ENCODE measurements at places on chromosomes 6 and 20. TPM values are rescaled to one million over a fixed set of nuclear protein-coding genes. Genes with fewer than 3 reads are reported as not detected.
A peak's percentile ranks its signal among the peaks of the same experiment; 100 is the strongest.

DNA sequence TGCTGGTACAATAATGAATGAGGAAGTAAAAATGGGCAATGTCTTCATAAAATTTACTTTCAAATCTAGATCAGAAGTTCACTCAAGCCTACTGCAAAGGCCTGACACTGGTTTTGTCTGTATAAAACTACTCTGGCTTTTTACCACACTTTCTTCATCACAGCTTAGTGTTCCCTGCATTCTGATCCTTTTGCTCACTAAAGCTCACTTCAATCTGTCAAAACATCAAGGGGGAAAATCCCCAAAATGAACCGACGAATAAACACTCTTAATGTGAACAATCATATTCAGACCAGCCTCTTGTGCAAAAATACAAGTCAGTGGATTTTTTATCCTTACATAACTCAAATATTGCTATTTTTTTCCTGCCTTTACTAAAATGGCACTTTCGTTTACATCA lies 98.5 kb downstream of the PRDM1 start:
- H3K4me1 ChIP-seq: peaks cover 42% of the 10 kb centered on the region
- H3K27ac ChIP-seq: peak overlapping the region; percentile 86
- no peak for DNase-seq
- H3K36me3 ChIP-seq: no peaks in the 10 kb centered on the region
- no peak overlapping the region for H3K4me3 ChIP-seq

DNA sequence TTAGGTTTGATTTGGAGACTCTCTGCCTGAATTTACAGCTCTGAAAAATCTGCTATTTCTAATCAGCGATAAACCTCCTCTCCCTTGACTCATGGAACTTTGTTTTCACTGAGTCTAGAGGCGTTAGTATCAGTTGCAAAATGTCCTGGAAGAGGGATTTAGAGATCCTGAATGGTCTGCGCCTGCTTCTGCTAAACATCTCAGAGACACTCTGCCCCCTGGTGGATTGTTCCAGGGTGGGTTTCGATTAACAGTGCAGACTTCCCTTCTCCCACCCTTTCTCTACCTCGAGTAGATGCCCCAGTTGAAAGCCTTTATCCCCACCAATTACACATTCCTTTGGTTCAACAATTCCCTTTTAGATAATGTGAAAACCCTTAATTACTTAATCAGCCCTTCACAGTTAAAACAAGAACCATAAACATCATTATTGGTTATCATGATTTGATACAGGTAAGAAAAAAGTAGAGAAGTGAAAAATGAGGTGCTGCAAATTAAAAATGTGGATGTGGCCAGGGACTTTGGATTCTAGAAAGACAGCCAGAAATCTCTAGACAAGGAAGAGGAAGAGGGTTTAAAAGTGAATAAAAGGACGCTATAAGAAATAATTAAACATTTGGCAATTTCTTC lies 5.5 kb downstream of the HTR1B start:
- H3K27ac ChIP-seq: no peak overlapping the region
- no peak for DNase-seq
- peaks cover 4% of the 10 kb centered on the region for H3K4me1 ChIP-seq
- no peaks in the 10 kb centered on the region for H3K36me3 ChIP-seq

DNA sequence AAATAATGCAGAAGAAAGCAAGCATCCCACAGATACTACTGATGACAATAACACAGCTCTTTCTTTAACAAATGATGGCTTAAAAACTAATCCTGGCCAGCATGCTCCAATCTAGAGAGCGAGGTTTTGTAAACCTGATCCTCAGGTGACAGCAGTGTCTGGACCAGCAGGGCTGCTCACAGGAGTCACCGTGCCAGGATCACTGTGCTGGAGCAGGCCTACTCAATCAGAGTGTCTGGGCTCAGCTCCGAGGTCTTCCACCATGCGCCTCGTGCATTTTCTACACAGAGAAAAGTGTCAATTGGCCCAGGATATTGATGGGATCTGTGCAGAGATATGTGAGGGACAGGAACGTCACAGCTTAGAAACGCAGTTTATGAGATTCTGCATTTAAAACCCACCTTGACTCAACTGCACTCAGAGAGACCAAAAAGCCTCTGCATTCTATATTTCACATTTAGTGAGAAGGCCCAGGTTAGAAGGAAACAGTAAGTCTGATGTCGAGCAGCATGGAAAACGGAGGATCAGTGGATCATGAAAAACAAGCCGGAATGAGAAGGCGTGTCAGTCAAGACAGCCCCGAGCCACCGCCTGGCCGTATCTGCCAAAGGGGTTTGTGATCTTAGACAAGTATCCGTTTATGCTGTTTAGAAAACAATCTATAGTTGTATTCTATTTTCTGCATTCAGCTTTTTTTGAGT lies 7.8 kb downstream of the RAMACL start:
- H3K27ac ChIP-seq: no peak overlapping the region
- no peaks in the 10 kb centered on the region for H3K4me1 ChIP-seq
- no peak overlapping the region for H3K4me3 ChIP-seq
- peaks cover 4% of the 10 kb centered on the region for H3K36me3 ChIP-seq
- H3K27me3 ChIP-seq: no peaks in the 10 kb centered on the region

DNA sequence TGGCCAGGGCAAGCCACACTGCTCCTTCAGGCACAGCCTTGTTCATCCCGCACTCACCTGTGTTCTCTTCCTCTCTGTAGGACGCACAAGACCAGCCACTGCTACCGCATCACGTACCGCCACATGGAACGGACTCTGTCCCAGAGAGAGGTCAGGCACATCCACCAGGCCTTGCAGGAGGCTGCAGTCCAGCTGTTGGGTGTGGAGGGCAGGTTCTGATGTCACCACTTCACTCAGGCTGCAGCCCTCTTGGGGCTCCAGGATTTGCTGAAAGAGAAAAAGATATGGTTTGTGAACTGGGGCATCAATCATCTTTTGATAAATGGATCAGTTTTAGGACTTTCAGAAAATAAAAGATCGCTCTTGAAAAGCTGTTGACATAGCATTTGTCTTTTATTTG lies 235.5 kb downstream of the NRN1 start:
- no peaks in the 10 kb centered on the region for H3K4me1 ChIP-seq
- DNase-seq: no peak
- no peaks in the 10 kb centered on the region for H3K27me3 ChIP-seq
- peaks cover 7% of the 10 kb centered on the region for H3K36me3 ChIP-seq
- no peak overlapping the region for H3K27ac ChIP-seq

The WFDC12 gene
- total RNA-seq: not detected

The PHACTR1 gene
- total RNA-seq: 11.1 TPM

DNA sequence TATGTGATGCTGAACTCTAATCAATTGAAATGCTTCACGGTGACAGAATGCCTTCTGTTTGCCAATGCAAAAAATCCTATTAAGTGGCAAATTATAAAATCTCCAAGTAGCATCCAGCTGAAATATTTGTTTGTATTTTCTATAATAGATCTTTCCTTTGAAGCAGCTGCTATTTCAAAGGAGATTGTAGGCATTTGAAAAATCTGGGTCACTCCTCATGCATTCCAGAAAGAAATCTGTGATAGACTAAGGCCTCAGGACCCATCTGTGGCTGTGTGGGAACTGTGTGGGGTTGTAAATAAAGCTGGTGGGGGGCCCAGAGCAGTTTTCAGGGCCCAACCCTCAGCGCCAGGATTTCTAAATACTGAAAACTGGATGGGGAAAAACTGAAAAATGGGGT lies 216.9 kb upstream of the ARG1 start:
- H3K36me3 ChIP-seq: peaks cover 4% of the 10 kb centered on the region
- H3K4me1 ChIP-seq: peaks cover 6% of the 10 kb centered on the region
- no peak for DNase-seq
- H3K27ac ChIP-seq: peak overlapping the region; percentile 54
- no peak overlapping the region for H3K4me3 ChIP-seq

GRCh38 chr6:20335872-20336271 lies 65.8 kb upstream of the E2F3 start:
- H3K4me1 ChIP-seq: peaks cover 18% of the 10 kb centered on the region
- no peaks in the 10 kb centered on the region for H3K36me3 ChIP-seq
- peaks cover 6% of the 10 kb centered on the region for H3K27me3 ChIP-seq
- H3K4me3 ChIP-seq: peak overlapping the region; percentile 93

DNA sequence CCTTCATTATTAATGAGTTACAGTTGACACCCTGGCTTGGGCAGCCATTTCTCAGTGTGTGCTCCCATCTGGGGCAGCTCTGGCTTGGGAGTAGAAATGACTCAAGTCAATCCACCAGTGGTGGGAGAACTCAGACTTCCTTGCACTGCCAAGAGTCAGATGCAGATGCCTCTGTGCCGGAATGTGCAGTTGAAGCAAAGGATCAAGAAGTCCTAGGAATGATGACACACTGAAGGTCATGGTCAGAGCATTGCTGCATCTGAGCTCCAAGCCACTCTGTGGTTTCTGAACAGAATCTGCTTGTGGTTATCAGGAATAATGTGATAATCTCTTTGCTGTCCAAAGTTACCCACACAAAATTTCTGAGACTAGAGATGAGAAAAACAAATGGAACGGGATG lies 19.5 kb upstream of the PAX1 start:
- peaks cover 5% of the 10 kb centered on the region for H3K27me3 ChIP-seq
- no peak overlapping the region for H3K4me3 ChIP-seq
- DNase-seq: no peak
- no peaks in the 10 kb centered on the region for H3K4me1 ChIP-seq
- H3K27ac ChIP-seq: no peak overlapping the region
- H3K36me3 ChIP-seq: no peaks in the 10 kb centered on the region

The NHLRC1 gene
- 0.37 TPM for total RNA-seq

DNA sequence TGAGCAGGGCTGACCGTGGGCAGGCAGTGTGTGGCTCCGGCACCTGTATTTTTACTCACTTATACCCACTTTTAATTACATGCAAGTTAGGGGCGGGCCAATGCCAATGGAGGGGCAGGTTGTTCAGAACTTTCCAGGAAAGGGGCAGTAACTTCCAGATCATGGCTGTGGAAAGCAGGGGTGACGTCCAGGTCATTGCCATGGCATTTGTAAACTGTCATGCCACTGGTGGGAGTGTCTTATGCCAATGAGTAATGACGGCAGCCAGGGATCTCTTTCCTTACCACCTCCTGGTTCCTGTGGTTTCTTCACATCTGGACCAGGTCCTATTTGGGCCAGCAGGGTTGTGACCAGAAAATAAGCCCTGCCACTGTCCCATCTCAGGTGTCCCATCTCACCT lies 258.7 kb downstream of the THBS2 start:
- H3K4me1 ChIP-seq: peaks cover 5% of the 10 kb centered on the region
- DNase-seq: no peak
- no peak overlapping the region for H3K27ac ChIP-seq
- no peak overlapping the region for H3K4me3 ChIP-seq

The POM121L2 gene
- not detected for total RNA-seq

The EYA4 gene
- not detected for total RNA-seq

DNA sequence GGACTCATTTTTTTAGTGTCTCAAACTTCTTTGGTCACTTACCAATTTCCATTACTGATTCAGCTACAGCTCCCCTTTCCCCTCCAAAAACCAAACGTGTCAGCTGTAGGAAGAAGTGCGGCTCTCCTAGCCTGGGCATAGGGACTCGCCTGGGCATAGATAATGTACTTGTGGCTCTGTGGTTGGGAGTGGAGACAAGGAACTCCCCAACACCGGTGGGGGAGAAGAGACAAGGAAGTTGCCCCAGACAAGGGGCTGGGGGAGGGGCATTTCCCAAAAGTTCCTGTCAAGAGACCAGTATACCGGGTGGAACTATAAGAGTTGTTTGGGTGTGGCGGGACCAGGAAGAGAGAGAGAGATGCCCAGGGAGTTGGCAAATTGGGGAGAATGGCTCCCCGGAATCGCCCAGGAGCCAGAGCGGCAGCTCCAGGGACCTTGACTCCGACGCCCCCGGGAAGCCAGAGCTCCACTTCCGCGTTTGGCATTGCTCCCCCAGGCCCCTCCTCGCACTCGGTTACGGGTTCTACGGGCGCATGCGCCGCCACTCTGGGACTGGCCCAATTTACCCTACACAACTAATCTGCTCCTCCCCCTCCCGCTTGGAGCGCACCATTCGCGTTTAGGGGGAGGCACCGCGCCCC lies 871 bp upstream of the ZFAND3 start:
- H3K4me1 ChIP-seq: peaks cover 43% of the 10 kb centered on the region
- DNase-seq: peak; percentile 83
- no peaks in the 10 kb centered on the region for H3K27me3 ChIP-seq
- peaks cover 4% of the 10 kb centered on the region for H3K36me3 ChIP-seq

The DEFB124 gene
- not detected for total RNA-seq

The NCOA5 gene
- total RNA-seq: 15.0 TPM

GRCh38 chr20:35661053-35661452 lies 3.6 kb downstream of the CPNE1 start:
- peak overlapping the region; percentile 91 for H3K4me3 ChIP-seq
- H3K27ac ChIP-seq: peak overlapping the region; percentile 99
- peaks cover 57% of the 10 kb centered on the region for H3K4me1 ChIP-seq
- DNase-seq: no peak

GRCh38 chr20:23492292-23492691 lies 1.4 kb downstream of the CST8 start:
- no peaks in the 10 kb centered on the region for H3K36me3 ChIP-seq
- no peak overlapping the region for H3K27ac ChIP-seq
- H3K4me1 ChIP-seq: no peaks in the 10 kb centered on the region
- H3K4me3 ChIP-seq: no peak overlapping the region
- no peaks in the 10 kb centered on the region for H3K27me3 ChIP-seq

DNA sequence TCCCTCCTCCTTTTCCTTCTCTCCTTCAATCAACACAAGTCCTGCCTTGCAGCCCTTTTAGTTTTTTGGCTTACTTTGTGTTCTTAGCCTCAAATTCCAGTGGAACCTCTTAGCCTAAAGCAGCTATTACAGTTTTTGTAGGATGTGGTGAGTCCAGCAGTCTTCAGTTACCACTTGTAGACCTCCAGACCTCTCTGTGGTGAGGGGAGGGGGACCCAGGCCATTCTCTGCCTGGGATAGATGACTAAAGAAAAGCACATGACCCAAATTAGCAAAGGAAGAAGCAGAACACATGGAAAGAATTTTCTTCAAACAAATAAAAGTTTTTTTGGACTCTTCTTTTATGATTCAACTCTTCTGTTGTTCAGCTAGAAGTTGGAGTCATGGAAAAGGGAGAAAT lies 246.5 kb downstream of the HAO1 start:
- H3K4me3 ChIP-seq: no peak overlapping the region
- DNase-seq: no peak
- H3K36me3 ChIP-seq: no peaks in the 10 kb centered on the region
- no peaks in the 10 kb centered on the region for H3K4me1 ChIP-seq
- no peaks in the 10 kb centered on the region for H3K27me3 ChIP-seq

GRCh38 chr6:134590449-134590848 lies 272.5 kb upstream of the SGK1 start:
- H3K27me3 ChIP-seq: no peaks in the 10 kb centered on the region
- H3K4me3 ChIP-seq: no peak overlapping the region
- no peaks in the 10 kb centered on the region for H3K36me3 ChIP-seq
- no peak overlapping the region for H3K27ac ChIP-seq

Data from T-helper 17 cell (primary cell).